ENCODE measurements at places on chromosomes 2 and 18.

- DNase-seq = no peak
These were observed 610.0 kb downstream of the RNF144A start for GRCh38 chr2:7527165-7527722.

DNA sequence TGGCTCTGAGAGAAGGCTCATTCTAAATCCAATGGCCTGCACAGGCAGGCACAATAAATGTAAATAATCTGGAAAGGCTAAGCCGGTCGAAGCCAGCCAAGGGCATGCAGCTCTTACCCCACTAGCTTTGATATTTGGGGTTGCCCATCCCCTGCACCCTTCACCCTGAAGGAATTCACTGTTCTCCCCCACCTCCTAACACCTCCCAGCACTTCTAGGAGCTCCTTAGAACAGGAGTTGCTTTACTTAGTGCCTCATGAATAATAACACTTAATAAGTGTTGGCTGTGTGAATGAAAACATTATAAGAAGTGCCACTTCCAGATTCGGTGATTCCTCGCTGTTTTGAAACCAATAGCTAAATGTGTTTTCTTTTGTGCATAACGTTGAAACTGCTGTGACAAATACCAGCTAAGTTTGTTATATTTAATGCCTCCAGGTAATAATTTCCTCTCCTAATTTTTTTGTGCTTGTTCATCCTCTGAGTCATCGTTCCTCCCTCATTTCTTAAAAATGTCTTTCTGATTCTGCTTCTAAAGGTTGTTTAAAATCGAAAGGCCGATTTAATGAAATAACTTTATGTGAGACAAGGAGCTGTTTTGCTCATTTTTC, 458.8 kb downstream of the METTL4 start:
- DNase-seq = no peak

- DNase-seq = no peak
These were observed 305.9 kb upstream of the SALL3 start for GRCh38 chr18:78673516-78674321.

DNA sequence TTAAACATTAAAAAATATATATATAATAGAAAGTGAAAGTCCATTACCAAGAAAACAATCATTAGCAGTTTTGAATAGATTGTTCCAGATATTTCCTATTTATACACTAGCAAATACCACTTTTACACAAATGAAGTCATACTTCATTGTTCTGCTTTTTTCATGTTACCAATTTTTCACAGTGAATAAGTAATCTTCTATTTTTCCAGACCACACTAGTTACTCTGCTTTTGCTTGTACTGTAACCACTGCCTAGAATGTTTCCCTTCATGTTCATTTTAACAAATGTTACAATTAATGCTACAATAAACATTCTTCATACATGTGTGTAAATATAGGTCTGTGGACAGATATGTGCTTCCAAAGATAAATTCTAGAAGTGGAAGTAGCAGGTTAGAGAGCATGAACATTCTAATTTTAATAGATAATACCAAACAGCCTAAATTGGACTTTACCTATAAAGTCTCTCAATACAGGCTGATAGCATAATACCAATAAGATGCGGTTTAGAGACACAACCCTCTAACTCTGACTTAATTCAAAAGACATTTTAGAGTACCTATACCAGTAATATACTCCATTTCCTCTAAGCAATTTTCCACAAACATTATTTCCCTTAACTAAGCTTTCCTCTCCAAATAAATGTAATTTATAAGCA, 17.0 kb downstream of the ITSN2 start:
- DNase-seq = no peak

GRCh38 chr2:7847321-7847720, 834.5 kb upstream of the ID2 start:
- DNase-seq = no peak

DNA sequence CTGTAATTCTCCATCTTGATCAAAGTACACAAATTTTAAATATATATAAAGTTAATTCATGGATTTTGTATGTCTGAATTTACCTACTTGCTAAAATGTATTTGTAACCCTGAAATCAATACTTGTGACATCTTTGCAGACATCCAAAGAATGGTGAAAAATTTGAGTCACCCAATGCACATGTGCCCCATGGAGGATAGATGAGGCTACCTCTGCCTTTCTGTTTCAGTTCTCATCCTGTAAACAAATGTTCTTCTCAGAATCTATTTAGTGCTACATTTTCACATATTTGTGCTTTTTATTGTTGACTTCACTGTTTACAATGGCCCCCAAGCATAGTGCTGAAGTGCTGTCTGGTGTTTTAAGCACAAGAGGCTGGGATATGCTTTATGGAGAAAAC, 171.5 kb downstream of the LRATD1 start:
- no peak for DNase-seq

DNA sequence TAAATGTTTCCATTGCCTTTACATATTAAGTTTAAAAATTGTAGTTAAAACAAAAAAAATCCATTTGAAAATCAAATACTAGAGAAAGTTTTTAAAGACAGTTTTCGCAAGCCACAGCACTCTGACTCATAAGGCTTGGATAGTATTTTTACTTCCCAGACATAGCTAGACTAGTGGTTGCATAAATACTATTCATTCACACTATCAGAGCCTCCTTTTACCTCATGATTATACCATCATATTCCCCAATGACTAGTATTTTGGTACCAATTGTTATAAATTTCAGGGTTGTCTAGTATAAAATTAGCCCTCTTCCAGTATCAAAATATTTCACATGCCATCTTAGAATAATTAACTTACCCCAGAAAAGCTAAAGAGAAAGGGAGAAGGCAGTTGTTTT, 393.5 kb downstream of the ERBB4 start:
- DNase-seq = no peak

- no peak for DNase-seq
These were observed 30.1 kb downstream of the GREB1L start for GRCh38 chr18:21272016-21272579.

DNA sequence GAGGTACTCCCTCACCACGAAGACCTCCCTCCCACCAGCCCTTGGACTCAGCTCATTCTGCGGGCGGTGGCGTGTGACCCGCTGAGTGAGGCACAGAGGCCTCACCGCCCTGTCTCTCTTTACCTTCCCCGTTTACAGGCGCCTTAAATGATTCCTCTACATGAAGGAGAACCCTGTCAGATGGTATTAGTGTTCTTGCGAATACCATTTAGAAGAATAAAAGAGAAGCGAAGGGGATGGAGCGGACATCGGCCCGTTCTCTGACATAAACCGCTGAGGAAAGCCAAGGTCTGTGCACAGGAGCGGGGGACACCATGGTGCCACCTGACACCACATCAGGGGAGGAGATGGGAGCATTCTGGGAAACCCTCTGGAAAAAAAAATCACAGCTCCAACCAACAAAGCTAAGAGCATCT, 179.8 kb downstream of the HDAC4 start:
- no peak for DNase-seq

DNA sequence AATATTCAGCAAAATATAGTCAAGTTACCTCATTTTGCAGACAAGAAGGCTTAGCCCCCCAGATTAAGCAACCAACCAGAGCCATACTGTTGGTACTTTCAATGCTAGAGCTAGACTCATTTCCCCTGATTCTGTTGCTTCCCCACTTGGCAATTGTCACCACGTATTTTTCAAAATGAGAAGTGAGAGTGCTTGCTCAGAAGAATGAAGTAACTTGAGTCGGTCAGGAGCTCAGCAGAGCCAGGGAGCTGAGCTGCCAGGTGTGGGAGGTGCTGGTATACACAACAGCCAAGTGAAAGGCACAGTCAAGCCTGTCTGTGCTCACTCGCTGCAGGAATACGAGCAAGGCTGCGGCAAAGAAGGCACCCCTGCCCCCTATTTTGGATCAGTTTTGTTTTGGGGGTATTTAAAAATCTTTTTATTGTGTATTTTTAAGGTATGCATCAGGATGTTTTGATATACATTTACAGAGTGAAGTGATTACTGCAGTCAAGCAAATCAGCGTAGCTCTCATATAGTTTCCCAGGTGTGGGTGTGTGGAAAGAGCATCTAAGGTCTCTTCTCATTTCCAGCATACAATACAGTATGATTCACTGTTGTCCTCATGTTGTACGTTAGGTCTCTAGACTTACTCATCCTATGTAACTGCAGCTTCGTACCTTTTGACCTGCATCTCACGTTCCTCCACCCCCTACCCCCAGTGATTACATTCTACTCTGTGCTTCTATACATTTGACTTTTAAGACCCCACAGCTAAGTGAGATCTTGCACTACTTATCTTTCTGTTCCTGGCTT, 62.4 kb downstream of the MRPS9 start:
- DNase-seq = no peak

GRCh38 chr2:196284866-196285557, 113.6 kb upstream of the STK17B start:
- no peak for DNase-seq

DNA sequence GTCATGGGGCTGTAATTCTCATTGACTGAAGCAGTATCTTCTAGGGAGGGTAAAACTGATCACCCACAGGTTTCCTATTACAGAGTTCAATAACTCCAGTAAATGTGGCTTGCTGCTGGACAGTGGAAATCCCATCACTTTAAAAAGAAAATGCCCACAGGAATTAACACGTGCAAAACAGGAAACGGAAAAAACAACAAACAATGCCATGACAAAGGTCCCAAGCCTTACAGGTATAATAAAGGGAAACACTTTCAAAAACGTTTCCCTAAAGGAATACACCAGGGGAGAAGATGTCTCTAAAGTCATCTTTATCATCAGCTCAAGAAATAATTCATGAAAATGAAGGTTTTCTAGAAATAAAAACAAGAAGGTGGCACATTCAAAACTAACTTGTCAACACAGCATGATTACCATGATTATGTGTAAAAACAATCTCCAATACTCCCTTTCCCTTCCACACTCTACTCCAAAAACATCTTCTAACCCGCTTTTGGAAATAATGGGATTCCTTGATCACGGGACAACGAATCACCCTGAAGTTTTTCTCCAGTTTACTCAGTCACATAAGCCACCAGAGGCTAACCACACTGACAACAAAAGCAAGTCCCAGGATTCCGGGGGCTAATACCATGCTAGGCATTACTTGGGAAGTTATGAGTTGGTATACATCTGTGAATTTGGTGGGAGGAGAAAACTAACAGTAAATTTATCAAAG, 167.9 kb downstream of the TCF4 start:
- no peak for DNase-seq

DNA sequence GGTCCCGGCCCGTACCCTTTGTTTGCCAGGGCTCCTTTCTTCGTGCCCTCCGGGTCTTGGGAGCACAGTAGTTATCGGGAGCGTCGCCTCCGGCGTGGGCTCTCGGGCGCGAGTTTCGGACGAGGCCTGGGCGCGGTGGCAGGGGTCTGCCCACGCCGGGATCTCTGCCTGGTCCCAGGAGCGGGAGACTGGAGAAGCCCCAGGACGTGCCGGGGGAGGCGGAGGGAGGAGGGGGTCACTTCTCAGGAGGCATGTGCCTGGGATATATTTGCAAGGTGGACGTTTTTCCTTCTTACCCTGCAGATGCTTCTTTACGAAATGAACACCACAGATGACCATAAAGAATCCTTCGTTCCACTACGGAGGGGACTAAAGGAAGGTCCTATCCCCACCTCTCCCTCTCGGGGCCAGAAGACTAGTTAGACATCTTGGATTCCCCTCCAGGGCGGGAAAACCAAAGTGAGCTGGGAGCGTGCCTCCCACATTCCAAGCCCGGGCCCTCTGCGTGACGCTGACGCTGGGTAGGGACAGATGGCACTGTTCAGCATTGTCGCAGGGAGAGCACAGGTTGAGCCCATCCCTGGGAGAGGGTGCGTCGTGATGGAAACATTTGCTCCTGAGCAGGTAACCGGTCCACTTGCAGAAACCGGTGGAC, 483 bp upstream of the FHL2 start:
- no peak for DNase-seq

GRCh38 chr2:201072201-201072530, 365 bp downstream of the NDUFB3 start:
- no peak for DNase-seq

DNA sequence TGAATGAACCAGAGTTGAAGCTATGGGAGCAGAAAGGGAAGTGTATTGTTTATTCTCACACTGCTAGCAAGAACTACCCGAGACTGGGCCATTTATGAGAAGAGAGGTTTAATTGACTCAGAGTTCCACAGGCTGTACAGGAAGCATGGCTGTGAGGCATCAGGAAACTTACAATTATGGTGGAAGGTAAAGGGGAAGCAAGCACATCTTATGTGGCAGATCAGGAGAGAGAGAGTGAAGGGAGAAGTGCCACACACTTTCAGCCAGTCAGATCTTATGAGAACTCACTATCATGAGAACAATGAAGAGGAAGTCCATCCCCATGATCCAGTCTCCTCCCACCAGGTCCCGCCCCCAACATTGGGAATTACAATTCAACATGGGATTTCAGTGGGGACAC, 383.2 kb upstream of the SLC14A2 start:
- no peak for DNase-seq

DNA sequence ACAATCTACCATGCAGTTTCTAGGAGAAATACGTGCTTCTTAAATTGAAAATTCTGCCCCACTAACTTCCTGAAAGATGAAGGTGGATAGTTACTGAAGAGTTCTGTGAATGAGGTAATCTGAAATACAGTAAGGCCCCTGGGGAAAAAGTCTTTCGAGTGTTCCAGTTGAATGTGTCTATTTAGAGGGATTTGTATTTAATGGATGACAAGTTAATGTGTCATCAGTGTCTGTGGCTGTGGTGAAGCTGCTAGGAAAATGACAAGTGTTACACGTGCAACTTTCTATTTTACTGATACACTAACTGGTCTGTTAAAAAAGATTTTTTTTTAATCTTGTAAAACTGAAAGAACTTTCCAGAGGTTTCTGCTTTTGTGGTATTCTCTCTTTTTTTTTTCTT, 384.6 kb downstream of the STK39 start:
- DNase-seq = no peak

DNA sequence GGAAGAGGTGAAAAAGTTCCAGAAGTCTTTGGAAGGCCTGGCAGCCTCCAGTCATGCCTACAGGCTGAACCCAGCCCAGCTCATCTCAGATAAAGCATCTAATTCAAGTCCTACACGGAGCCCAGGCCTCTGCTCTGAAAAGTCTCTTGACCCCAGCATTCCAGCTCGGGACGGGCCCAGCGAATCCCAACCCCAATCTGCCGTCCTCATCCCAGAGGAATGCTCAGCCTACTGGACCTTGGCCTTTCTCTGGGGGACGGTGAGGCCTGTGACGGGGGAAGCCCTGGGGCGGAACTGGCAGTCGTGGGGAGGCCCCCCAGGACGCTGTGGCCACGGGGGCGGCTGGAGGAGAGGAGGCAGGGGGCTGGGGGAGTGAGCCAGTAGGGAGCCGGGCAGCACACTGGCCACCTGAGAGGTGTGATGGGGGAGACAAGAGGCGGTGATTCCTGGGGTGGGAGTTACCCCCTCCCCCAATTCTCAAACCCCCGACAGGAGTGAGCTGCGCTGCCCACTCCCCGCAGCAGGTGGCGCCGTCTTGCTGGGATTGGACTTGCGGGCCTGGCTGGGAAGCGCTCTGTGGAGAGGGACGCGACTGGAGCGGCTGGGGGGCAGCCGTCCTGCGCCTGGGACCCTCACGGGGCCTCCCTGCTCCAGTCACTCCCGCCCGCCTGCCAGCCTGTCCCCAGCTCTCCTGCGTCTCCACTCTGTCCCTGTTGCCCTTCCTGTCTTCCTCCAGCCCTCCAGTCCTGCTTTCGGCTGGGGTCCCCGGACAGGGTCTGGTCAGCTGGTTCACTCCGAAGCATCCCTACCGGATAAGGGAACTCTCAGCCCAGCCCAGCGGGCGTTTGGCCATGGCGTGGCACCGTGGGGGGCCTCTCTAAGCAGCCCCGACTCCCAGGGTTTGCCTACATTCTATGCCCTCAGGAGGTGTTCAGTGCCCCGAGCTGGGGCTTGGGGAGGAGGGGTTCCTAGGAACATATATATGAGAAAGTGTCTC, 182.6 kb upstream of the HAAO start:
- DNase-seq = no peak

All from AG04449 (cell line).